ENCODE measurements at places on chromosomes 2 and 18.

GRCh38 chr2:53670331-53670730 lies 97.3 kb upstream of the CHAC2 start:
- no peak for DNase-seq

- no peak for DNase-seq
Measured at GRCh38 chr18:3649633-3650426, 199.9 kb downstream of the TGIF1 start.

GRCh38 chr2:117949806-117950205 lies 64.1 kb downstream of the CCDC93 start:
- DNase-seq: no peak

- DNase-seq: no peak
Measured at GRCh38 chr2:123693836-123694235, 331.3 kb upstream of the CNTNAP5 start.

- DNase-seq: peak; percentile 36
Measured at GRCh38 chr18:32769071-32769585, 3.7 kb downstream of the KLHL14 start.

DNA sequence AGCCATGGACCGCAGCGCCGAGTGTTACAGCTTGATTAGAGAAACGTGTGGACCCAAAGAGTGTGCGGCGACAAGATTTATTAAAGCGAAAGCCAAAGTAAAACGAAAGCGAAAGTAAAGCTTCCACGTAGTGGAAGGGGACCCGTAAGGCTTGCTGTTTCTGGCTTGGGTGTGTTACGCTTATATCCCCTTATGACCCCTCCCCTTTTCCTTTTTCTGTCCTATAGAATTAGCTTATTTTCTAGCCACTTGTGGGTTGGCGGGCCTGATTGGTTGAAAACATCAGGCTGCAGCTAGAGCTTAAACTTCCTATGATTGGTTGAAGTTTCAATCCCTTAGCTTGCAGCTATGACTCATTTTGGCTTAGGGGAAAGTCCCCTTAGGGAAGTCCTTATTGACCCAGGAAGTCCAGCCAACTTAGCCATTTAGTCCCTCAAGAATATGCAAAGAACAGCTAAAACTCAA lies 969.7 kb downstream of the DCDC2C start:
- DNase-seq: peak; percentile 89

GRCh38 chr2:158818511-158818910 lies 23.4 kb downstream of the DAPL1 start:
- no peak for DNase-seq

DNA sequence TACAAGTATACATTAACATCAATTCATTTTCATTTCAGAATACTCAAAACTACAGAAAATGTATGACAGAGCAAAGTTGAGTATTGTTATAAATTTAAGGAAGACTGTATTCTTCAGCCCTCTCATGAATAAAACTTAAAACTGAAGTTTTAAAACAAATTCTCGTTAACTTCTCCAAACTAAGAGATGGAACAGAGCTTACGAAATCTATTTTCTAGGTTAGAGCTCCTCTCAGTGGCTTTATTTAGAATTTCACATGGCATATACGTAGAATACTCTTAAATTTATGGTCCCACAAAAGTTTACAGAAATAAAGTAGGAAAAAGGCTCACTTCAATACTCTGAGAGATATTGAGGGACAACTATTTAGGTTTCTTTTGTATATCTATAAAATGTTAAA lies 612.1 kb downstream of the KCNJ3 start:
- DNase-seq: peak; percentile 6

DNA sequence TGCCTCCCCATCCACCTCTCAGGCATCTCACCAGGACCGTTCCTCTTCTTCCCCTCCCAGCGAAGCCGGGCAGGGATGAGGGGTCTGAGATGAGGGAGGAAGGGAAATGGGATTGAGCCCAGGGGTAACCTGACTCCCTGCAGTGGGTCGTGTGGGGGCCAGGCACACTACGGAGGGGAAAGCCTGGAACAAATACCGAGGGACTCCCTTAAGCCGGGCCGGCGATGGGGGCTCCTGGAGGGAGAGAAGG lies 250 bp upstream of the SPEG start:
- no peak for DNase-seq

GRCh38 chr2:224532931-224533330 lies 52.2 kb downstream of the CUL3 start:
- no peak for DNase-seq

DNA sequence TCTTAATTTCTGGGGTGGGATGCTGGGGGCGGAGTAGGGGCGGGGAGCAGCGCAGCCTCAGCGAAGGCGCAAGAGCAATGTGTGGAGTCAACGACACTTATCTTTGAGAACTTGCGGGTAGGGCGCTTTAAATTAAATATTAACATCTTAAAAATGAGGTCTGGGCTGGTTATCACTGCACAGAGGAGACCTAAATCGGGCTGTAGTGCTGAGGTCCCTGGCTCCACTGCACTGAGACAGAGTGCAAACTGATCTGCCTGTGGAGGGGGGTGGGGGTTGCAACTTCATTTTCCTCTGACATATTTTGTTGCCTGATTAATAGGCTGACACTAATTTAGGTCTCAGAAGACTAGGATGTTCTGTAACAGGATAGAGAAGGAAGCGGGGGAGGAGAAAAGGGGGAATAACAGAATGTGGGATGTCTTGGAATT lies 253.0 kb upstream of the FANCL start:
- DNase-seq: no peak

- DNase-seq: no peak
Measured at GRCh38 chr18:10456718-10457117, 2.3 kb downstream of the APCDD1 start.

- no peak for DNase-seq
Measured at GRCh38 chr2:191885098-191885497, 38.2 kb upstream of the CAVIN2 start.

GRCh38 chr2:168698969-168699368 lies 103.5 kb upstream of the NOSTRIN start:
- DNase-seq: no peak
